ENCODE measurements at places on chromosomes 6 and 20. TPM values are rescaled to one million over a fixed set of nuclear protein-coding genes. Genes with fewer than 3 reads are reported as not detected.

Gene KIAA0408
- polyA plus RNA-seq = 0.03 TPM

Gene SMIM26
- polyA plus RNA-seq = 206 TPM

Gene BCAS4
- polyA plus RNA-seq = 0.69 TPM

Gene SLC52A3
- not detected for polyA plus RNA-seq

Gene SOX18
- not detected for polyA plus RNA-seq

Gene C6orf141
- not detected for polyA plus RNA-seq

Data from CD14-positive monocyte (primary cell).